ENCODE measurements at places on chromosomes 4 and X.

DNA sequence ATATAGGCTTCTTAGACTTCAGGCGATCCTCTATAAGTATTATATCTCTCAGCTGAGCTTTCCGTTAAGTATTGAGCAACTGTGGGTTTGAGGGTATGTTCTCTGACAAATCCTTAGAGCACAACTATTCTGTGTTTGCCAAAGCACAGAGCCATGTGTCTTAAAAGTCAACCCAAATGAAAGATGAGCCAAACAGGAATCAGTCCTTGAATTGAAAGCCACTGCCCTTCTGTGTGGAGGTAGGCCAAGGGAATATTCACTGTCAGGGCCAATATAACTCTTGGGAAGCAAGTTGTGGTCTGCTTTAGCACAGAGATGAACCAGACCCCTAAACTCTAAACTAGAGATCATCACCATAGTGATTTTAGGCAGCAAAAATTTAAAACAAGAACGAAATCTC is 164.0 kb downstream of the STAG2 start:
- no peak for DNase-seq

- DNase-seq, result peak; percentile 81
These were observed 54.4 kb upstream of the HS3ST1 start for GRCh38 chr4:11483046-11483445.

DNA sequence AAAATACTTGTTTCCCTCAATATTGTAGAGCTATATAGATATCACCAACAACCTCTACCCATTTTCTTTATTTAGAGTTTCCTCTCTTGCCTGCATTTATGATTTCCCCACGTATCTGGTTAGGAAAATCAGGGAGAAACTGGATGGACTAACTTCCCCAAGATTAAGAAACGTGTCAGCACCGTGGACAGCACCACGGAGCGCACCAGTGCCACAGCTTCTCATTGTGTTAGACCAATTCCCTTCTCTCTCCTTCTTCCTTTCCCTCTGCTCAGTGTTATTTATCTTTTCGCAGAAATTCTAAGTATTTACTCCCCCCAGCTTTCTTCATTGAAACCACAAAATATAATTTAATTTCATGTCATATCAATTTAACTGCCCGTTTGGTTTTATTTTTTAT is 568.6 kb upstream of the BOD1L1 start:
- peak; percentile 60 for DNase-seq

DNA sequence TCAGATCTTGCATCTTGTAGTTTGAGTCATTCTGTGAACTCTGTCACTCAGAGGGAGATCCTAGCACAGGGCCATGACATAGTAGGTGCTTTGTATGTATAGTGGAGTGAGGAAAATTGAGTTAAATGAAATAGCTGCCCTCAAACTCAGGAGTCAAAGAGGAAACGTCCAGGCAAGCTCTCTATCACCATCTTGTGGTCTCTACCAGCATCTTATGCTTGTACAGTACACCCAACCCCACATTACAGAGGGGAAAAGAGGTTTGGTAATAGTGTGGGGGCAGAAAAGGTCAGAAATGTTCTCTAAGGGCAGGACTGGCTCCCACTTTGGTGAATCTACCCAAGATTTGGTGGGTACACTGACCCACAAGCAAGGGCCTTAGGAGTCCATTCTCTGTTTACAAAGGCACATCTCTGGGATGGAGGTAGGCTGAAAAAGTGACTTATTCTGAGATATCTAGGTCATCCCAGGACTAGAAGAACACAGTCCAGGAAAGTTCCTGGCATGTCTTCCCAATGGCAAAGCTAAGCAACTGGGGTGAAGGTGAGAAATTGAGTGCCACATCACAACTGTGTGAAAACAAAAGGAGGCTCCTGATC is 131.8 kb downstream of the OR13H1 start:
- peak; percentile 23 for DNase-seq

GRCh38 chr4:40507977-40508376 is 121.7 kb downstream of the RBM47 start:
- no peak for DNase-seq

GRCh38 chr4:55089916-55090315 is 35.5 kb downstream of the KDR start:
- no peak for DNase-seq

- DNase-seq, result peak; percentile 59
These were observed 21.3 kb downstream of the SPCS3 start for GRCh38 chr4:176340871-176341685.

DNA sequence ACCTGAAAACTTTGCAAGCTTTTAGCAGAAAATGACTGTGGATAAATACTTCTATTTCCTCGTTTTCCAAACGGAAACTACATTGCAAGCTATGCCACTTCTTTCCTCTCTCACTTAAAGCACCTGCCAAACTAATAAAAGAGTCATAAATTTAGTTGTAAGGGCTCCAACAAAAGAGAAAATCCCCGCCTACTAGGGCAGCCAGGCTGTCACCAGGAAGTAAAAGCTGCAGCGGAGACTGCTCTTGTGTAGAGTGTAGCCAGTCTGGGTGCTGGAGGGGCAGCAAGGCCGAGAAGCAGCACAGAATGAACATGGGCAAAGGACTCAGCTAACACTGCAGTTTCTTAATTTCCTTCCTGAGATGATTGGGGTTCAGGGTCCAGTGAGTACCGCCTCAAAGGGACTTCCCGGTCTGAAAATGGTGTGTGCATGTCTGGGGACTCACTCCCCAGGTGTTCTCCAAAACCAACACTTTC is 89.3 kb upstream of the MAML3 start:
- DNase-seq, result peak; percentile 58

DNA sequence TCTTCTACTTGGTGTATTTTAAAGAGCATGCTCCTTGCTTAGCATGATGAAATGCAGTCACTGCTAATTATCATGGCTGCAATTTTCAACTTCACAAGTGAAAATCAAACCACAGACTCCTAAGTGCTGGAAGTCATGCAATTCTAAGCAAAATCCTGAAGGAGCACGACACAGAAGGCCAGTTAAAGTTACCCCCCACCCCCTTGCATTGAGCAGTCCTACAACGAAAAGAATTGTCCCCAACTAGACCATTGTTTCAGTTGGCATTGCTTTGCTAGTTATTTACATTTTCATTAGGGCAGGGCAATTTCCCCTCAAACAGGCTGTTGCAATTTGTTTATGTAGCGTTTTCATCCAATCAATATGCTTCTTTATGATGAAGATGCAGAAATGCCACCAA is 321.2 kb downstream of the PCDH7 start:
- DNase-seq, result no peak

- DNase-seq, result no peak
These were observed 26.5 kb downstream of the HNRNPDL start for GRCh38 chr4:82403725-82404124.

DNA sequence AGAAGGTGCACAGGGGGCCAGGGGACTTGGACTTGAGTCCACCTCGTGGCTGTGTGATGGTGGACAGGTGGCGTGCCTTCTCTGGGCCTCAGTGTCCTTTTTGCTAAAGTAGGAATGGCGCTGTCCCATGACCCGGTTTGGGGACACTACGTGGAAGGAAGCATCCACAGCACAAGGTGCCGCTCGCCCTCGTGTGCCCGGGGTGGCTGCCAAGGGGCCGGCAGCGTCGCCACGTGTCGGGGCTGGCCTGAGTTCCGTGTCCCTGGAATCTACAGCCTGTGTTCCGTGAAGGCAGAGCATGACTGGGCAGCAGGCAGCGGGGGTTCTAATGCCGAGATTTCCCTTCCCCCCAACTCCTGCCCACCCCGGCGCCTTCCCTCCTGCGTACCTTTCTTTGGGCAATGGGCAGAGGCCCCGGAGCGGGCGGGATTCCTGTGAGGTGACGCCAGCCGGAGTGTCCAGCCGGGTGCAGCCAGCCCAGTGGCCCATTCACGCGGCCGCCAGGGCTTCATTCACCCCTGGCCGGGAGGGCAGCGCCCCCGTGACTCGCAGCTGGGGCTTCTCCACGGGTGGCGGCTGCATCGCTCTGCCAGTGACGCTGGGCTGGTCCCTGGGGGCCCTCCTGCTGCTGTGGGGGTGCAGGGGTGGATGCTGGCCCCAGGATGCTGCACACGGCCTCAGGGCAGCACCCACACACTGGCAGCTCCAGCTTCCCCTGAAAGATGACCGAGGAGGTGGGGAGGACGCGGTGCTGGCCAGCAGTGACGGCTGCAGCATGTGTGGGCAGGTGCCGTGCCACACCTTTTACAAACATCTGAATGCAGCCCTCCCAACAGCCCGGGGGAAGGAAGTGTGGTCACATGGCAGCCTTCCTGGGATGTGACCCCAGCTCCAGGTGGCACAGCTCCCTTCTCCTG is 21.2 kb downstream of the DOK7 start:
- peak; percentile 95 for DNase-seq

DNA sequence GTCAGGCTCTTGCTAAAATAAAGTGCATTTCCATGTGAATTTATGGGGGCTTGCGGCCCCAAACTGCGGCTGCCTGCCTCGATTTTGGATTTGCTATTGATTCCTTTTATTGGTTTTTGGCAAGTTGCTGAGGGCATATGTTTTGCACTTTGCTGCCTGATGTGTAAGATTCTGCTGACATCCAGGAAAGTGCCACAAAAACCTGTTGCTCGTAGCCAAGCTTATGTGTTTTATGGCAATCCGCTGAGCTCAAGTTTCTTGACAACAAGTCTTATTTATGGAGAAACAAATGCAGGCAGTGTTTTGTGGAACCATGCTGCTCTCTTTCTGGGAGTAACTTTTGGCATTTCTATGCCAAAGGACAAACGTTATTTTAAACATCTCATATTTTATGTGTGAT is 97.3 kb upstream of the DDIT4L start:
- no peak for DNase-seq

DNA sequence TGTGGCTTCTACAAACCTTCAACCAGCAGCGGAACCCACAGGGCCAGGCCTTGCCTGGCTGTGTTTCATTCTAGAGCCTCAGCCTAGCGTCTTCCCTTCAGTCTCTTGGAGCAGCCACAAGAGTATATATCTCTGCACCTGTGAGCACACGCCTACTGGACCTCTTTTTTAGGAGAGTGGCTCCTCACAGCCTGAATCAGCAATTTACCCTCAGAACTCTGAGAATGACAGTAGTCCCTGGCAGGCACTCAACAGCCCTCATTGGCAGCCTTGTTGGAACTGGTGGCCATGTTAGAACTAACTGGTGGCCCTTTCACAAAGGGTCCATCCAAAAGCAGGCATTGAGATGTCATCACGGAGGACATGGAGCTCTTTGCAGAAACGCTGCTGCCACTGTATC is 138.9 kb downstream of the BCOR start:
- no peak for DNase-seq

GRCh38 chr4:68591204-68591603 is 15.1 kb upstream of the UGT2B17 start:
- peak; percentile 68 for DNase-seq

- DNase-seq, result peak; percentile 68
These were observed 29.8 kb downstream of the MSN start for GRCh38 chrX:65697211-65697641.

GRCh38 chr4:101299899-101300540 is 47.3 kb downstream of the PPP3CA start:
- no peak for DNase-seq

Data from kidney tubule cell (primary cell).